ENCODE measurements at places on chromosomes 7 and 10. TPM values are rescaled to one million over a fixed set of nuclear protein-coding genes. Genes with fewer than 3 reads are reported as not detected.
A peak's percentile ranks its signal among the peaks of the same experiment; 100 is the strongest.

The CPN1 gene
- not detected for total RNA-seq

The TAS2R3 gene
- 2.1 TPM for total RNA-seq

The DNAJC9 gene
- total RNA-seq: 11.8 TPM

The LIMK1 gene
- total RNA-seq: 14.3 TPM

The MPP7 gene
- 26.9 TPM for total RNA-seq

The CCL24 gene
- 21.7 TPM for total RNA-seq

The JCAD gene
- total RNA-seq: 24.7 TPM

The TAC1 gene
- total RNA-seq: 0.24 TPM

The MRLN gene
- not detected for total RNA-seq

The PARP12 gene
- 58.7 TPM for total RNA-seq

DNA sequence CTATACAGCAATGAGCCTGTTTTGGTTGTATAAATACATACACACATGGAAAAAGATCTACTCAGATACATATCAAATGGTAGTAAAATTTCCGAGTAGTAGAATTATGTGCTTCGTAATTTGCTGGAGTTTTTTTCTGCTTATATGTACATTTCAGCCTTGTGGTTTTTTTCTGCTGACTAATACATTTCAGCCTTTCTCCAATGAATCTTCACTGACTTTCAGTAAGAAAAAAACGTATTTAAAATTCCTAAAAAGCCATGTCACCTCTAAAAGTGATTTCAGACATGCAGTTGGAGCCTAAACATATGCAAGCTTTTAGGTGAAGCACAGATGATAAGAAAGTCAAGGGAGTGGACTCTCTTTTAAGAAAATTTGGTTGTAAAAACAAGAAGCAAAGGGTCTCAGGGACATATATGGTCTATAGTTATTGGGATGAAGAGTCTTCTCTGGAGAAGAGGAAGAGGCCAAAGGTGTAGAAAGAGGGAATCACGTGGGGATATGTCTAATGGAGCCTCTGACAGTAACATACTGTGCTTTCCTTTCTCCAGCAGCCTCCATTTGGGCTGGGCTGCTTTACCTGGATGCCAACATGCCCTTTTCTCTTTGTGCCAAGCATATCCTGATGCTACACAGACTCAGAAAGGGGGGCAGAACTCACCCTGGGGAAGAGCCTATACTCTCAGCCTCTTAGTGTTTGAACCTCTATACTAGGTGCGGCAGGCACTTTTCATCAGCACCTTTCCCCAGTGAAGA is 2.4 kb downstream of the AMPH start:
- DNase-seq: no peak

DNA sequence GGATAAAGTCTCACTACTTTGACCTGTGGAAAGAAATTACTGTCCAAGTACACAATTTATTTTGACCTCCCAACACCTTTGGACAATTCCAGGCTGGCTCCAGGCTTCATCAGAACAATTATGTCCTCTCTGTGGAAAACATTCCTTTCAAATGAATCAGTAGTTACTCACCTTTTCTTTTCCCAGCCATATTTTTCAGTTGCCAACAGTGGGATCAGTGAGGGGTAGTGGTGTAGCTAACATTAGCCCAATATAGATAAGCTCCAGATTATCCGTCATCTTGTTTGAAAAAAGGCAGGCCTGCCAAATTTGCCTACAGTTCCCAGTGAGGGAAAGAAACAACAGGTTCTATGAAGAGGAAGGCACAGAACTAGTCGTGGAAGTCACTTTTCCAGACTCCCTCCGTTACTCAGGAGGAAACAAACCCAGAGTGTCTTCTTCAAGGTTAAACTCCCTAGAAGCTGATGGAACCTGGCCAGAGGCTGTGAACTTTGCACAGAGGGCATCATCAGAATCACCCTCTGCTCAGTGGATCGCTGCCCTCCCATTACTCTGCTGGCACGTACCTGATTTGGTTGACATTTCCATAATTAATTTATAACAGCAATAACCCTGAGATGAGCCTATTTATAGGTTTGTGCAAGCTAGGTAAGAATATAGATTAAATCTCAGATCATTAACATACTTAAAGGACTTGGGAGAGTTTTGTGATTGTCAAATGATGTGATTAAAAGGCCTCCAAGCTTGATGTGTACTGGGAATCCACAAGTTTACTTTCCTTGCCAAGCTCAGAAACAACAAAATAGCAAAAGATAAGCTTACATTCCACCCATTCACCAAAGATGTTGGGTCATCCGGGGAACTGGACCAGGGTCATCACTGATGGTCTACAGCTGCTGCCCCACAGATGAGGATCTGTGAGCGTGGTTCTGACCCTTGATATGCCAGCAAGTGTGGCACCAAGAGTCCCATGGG is 654.6 kb upstream of the GALNT17 start:
- DNase-seq: no peak

DNA sequence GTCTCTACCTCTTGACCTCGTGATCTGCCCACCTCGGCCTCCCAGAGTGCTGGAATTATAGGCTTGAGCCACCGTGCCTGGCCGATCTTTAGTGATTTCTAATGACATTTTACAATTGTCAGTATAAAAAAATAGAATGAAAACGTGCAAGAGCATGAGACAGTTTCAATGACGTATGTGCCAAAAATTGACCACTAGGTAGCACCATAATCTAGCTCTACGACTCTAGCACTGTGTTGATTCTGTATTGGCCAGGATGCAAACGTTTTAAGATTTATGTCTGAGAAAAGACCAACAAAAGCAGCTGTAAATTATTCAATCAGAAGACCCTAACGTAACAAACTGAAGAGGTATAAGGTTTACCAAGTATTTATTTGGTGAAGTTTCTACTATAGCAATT is 25.4 kb upstream of the EXOC6 start:
- no peak for DNase-seq

DNA sequence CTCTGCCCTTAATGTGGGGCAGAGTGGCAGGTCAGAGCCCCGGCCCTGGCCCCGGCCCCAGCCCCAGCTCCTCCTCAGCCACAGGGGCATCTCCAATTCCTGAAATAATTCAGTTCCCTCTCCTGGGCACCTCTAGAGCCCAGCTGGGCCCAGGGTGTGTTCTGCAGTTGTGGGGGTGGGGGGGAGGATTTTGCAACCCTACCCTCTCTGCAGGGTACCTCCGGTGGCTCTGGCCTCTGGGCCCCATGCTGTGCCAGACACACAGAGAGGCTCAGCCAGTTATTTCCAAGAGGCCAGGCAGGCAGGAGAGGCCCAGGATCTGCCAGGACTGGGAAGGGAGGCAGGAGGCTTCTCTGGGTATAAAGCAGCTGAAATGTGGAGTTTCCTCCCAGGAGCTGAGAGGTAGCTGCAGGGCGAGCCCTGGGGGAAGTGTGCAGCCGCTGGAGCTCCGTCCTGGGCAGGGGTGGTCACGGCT is 47.9 kb downstream of the PWWP2B start:
- no peak for DNase-seq

- peak; percentile 8 for DNase-seq
Measured at GRCh38 chr7:83947260-83947659, 247.3 kb downstream of the SEMA3A start.

DNA sequence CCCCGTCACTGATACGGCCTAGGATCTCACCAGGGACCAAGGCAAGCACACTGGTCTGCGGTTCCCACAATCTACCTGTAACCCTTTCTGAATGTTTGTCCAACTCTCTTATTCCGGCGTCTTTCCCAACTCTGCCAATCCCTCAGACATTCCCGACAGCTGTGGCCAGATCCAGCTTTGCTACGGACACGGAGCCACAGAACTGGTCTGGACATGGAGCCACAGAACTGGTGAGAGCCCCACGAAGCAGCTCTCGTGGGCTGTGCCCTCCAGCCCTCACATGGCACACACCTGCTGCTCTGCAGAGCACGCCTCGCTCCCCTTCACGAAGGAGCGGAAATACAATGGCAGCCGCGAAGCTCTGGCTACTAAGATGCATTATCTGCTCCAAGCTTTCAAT is 376.8 kb downstream of the DNAJB6 start:
- no peak for DNase-seq

- no peak for DNase-seq
Measured at GRCh38 chr7:150447966-150448788, 2.3 kb upstream of the GIMAP8 start.

GRCh38 chr7:116779931-116780330 is 82.5 kb upstream of the CAPZA2 start:
- DNase-seq: no peak

GRCh38 chr7:139899328-139899955 is 70.4 kb downstream of the TBXAS1 start:
- DNase-seq: no peak

- no peak for DNase-seq
Measured at GRCh38 chr7:24724451-24725190, 32.6 kb downstream of the GSDME start.

DNA sequence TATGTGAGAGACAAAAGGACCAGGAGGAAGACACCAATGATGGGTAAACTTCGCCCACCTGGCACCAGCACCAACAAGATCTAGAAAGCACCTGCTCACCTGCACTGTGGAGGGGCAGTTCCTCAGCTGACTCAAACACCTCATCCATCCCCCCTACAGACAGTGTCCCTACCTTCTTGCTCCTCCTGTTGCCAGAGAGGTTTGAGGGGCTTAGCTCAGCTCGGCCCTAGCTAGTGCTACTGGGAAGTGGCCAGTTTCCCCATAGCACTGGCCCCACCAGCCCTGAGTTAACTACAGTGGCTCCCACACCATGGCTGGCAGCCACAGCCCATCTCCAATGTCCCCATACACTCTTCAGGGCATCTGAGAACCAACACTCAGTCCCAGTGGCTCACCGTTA is 70.8 kb downstream of the GRID1 start:
- no peak for DNase-seq

GRCh38 chr7:76509931-76510877 is at the start of gene UPK3B:
TSS of gene UPK3B (plus strand) at chr7:76510552. CDS start at chr7:76510653, 101 bp downstream.
- peak; percentile 38 for DNase-seq

DNA sequence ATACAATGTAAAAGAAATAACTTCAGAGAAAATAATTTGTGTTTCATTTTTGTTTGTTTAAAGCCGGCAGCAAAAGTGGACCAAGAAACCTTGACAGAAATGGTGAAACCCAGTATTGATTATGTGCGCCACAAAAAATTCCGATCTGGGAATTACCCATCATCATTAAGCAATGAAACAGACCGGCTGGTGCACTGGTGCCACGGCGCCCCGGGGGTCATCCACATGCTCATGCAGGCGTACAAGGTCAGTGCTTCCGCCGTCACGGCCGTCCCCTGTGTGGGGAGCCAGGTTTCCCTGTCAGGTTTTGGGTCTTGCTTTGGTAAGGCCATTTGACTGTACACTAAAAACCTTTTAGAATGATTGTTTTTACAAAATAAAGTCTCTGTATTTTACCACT is 46.7 kb downstream of the LANCL2 start:
- DNase-seq: no peak

- DNase-seq: no peak
Measured at GRCh38 chr7:135372222-135372621, 137.7 kb downstream of the CNOT4 start.

- DNase-seq: no peak
Measured at GRCh38 chr7:6691103-6691502, 15.6 kb downstream of the ZNF12 start.

- no peak for DNase-seq
Measured at GRCh38 chr10:72561745-72562166, 64.1 kb downstream of the MICU1 start.

DNA sequence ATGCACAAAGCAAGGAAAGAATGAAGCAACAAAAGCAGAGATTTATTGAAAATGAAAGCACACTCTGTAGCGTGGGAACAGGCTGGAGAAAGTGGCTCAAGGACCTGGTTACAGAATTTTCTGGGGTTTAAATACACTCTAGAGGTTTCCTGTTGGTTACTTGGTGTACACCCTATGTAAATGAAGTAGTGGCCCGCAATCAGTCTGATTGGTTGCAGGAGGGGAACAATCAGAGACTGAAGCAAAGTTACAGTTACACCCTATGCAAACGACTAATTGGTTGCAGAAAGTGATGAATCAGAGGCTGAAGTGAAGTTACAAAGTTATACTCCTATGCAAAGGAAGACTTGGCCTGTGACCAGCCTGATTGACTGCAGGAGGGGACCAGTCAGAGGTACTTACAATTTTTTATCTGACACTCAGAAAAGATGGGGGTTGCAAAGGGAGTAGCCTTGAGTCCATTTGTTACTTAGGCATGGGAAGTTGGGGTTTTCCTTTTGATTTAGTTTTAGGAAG is 3.6 kb upstream of the MTPN start:
- peak; percentile 25 for DNase-seq

DNA sequence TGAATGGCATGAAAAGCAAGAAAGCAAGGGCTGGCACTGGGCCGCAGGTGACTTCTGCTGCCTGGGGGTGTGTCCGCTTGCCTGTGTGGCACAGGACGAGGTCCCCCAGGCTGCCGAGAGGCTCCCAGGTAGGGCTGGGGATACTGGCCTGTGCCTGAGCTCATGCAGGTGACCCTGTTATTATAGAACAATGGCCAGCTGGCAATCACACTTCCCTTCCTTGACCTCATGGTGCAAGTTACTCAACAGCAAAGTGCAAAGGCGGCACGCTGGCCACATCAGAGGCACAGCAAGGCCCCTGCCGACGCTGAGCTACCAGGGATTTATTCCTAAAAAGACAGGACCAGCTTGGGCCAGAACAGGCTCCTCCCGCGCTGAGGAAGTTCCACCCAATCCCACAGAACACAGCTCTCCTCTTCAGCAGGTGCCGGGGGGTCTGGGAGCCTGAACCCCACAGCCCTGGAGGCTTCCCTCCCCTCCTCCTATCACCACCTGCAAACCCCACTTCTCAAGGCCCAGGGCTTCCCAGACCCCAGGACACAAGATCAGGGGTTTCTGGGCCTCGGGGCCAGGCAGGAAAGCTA is 1.4 kb upstream of the ADAM8 start:
- no peak for DNase-seq

- no peak for DNase-seq
Measured at GRCh38 chr10:52741851-52742250, 30.7 kb downstream of the MBL2 start.

GRCh38 chr7:1204460-1205140 is 28.1 kb upstream of the UNCX start:
- DNase-seq: no peak

DNA sequence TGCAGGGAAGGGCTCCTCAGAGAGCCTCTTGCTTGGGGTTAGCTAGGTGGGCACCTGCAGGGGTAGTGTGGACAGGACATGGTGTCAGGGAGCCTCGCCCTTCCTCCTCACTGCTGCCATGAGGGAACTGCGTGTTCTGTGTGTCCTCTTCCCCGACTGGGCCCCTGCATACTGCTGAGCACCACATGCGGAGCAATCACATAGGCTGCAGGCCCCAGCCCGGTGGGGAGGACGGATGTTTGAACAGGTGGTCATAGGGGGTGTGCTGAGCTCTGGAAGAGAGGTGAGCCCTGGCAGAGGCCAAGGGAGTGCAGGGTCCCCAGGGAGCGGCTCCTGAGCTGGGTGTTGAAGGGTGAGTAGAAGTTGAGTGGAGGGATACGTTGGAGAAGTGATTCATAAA is 48.3 kb upstream of the ZMIZ2 start:
- no peak for DNase-seq

GRCh38 chr10:71998119-71998839 is 34.1 kb downstream of the CHST3 start:
- no peak for DNase-seq

DNA sequence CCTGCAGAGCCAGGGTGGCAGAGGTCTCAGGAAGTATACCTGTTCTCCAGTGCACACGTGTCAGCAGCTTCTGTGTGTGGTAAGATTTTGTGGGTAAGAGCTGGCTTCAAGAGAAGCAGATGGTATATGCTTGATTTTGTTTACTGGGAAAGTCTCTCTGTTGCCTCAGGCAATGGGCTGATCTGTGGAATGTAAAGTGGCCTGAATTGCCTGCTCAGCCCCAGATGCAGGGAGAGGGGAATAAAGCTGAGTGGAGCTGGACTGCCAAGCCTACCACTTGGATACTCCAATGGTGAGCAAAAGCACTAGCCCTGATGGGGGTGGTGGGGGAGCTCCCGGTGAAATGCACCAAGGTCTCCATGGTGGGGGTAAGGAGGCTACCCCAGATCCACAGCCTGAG is 156.1 kb downstream of the WDR11 start:
- no peak for DNase-seq

Data from left colon (tissue), 2 donors.